Vagina (tissue), 2 donors: ENCODE measurements at places on chromosomes 4 and X. TPM values are rescaled to one million over a fixed set of nuclear protein-coding genes. Genes with fewer than 3 reads are reported as not detected.

Gene LRIT3
- total RNA-seq, result not detected

DNA sequence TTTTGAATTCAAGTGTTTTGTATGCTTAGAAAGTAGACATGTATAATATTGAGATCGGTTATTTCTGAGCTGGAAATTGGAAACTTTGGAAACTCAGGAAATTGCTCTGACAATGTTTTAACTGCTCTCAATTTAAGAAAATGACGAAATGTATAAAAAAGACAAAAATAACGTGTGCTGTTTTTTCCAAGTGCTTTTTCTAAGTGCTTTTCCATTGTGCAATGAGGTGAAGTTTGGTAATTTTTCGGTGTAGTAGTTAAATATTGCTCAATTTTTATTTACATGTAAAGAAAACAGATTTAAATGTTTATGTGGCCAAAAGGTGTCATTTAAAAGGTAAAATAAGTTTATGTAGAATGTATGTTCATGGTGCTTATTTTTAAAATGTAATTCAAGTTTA is 39.4 kb upstream of the RHOH start:
- no peak for DNase-seq

Gene CSAG2
- total RNA-seq, result not detected

Gene SCML2
- total RNA-seq, result 2.2 TPM

DNA sequence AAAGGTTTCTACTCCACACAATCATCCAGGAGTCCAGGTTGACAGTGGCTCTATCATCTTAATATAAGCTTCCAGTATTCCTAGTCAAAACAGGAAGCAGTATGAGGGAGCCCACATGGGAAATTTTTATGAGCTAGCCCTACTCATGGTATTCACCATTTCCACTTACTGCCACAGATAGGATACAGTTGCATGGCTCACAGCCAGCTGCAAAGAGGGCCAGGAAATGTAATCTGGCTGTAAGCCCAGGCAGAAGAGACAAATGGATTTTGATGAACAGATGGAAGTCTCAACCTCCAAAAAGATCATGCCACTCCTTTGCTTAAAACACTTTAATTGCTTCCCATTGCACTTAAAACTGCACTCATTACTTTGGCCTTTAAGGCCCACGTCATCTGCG is 150.6 kb downstream of the ADAMTS3 start:
- DNase-seq, result no peak

Gene MGARP
- 2.2 TPM for total RNA-seq

GRCh38 chr4:36651253-36651652 is 369.8 kb downstream of the DTHD1 start:
- DNase-seq, result no peak

Gene FUNDC2
- 53.5 TPM for total RNA-seq

GRCh38 chr4:39037491-39037825 is 5.2 kb upstream of the TMEM156 start:
- DNase-seq, result no peak
